NT2/D1 (cell line): ENCODE measurements at places on chromosomes 7 and 10.

DNA sequence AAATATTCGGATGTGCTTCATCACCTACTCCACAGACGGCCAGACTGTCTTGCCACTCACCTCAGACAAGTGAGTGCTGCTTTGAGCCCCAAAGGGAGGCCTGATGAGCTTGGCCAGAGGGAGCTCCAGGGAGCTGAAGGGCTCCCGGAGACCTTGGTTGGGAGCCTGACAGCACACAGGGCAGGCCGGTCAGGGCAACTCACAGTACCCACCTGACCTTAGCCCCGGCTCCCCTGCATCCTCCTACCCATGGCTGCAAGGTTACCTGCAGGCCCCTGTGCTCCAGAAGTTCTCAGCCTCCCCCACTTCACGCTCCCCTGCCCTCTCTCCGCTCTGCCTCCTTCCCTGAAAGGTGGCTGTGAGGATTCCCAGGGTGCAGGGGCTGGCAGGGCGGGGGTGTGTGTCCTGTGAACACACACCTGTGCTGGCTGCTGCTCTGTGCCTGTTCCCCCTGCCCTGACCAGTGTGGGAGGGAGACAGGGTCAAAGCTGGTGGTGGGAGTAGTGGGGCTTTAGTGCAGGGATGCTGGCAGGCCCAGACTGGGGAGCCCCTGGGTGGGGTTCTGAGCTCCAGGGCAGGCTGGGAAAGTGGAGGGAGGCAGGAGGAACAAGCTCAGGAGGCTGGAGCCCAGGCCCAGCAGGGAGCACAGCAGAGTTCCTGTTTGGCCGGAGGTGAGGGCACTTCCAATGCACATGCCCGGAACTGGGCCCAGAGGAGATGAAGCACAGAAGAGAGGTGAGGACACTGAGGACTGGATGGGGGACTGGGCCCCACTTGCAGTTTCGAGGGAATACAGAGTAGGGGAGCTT is 7.2 kb downstream of the ANTXRL start:
- no peak for DNase-seq

- no peak for DNase-seq
These were observed 856 bp downstream of the ARHGAP21 start for GRCh38 chr10:24722676-24723385.

- DNase-seq: no peak
These were observed 223.1 kb downstream of the REEP3 start for GRCh38 chr10:63744060-63744941.

- DNase-seq: no peak
These were observed 186.7 kb downstream of the PCLO start for GRCh38 chr7:82975811-82976468.

- no peak for DNase-seq
These were observed 2.1 kb downstream of the GIGYF1 start for GRCh38 chr7:100691676-100692577.

- DNase-seq: peak; percentile 42
These were observed 40.5 kb upstream of the ZNF107 start for GRCh38 chr7:64625114-64626082.

GRCh38 chr7:20153999-20154398 is 63.2 kb downstream of the MACC1 start:
- no peak for DNase-seq
